NCI-H1105 treated with DMSO at 0.1 percent for 48 hours (cell line): ENCODE measurements at places on chromosomes 3 and 15.

DNA sequence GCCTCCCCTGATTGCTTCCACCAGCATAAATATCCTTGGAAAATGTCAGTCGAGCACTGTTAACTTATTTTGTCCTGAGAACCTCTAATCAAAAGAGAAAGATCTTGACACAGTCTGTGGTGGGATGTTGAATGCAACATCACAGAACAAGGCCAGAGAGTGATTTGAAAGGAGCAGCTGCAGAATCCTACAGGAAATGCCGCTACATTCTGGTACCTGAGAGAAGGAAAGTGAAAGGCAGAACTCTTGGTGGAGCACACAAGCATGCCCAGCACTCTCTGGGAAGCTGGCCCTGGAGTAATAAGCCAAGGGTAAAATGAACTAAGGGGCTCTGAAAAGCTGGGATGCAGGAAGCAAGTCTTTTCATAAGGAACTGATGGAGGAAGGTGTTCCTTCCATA, 75.8 kb downstream of the CBLB start:
- no peak for DNase-seq

DNA sequence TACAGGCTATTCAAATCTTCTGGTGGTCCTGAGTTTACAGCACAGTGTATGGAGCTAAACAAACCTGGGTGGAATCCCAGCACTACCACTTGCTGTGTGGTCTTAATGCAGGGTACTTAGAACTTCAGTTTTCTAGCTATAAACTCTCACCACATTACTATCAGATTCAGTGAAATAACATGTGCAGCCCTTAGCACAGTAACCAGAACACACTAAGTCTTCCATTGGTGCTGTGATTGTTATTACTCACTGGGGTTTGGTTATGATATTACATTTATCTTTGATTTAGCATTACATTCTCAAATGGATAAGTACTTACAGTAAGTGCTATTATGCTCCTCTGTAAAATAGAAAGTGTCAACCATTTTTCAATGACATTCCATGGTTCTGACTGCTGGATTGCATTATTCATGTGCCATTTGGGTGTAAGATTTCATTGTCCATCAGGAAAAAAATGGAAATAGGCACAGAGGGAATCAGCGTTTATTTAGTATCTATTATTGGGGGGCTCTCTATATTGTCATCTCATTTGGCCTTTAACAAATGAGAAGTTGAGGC, 81.9 kb downstream of the PDE8A start:
- no peak for DNase-seq

DNA sequence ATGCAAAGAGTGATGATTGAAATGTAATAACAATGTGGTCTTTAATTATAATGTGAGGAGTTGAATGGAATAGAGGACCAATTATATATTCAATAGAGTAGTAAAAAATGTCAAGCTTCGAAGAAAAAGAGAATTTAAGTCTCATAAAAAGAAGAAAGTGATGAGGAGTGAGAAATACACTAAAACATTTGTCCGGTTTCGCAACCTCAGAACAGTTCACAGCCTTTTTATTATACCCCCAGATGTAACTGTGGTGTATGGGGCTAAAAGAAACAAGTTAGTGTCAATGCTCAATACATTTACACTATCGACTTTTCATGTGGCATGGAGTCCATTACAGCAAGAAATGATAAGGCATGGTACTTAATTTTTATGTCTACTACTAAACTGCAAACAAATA, 386.5 kb upstream of the ATP11B start:
- no peak for DNase-seq

GRCh38 chr15:75723171-75723846, 10.7 kb upstream of the CSPG4 start:
- DNase-seq, result no peak

DNA sequence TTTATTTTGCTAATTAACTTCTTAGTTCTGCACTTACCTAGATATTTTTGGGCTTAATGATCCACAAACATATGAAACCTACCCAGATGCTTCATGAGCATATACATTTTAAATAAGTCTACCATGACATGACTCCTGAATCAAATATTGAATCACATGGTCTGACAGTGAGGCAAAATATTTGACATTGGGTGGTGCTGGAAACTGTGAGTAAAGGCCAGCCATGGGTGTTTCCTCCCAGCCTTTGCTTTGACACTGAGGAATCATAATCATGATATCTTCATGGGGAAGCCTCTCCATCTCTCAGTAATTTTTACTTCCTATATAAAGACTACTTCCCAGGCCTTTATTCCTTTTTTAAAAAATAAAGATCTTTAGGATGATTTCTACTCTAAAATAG, 22.8 kb upstream of the SSR3 start:
- no peak for DNase-seq

GRCh38 chr3:183298701-183299153, 45.7 kb downstream of the B3GNT5 start:
- no peak for DNase-seq

- peak; percentile 11 for DNase-seq
Observed at GRCh38 chr3:160796813-160797164, 40.8 kb downstream of the PPM1L start.

DNA sequence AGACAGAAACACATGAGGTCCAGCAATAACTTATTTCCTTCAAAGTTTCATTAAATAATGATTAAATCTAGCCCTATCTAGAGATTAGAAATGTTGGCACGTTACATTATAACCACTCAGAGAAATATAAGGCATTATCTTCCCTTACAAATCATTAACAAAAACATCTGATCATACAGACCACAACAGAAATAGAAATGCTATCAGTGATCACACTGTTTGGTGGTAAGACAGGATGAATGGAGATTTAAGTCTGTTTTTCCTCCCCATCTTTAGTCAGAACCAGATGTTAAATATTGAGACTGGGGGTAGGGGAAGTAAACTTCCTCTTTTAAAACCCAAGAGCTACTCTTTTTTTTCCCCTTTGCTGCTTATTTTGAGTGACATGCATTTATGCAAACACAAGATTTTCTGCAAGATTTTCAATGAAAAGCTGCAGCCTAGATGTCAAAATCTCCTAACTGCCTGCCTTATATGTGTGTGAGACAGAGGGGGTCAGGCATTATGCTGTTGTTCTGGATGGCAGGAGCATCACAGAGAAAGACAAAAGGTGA, 70.4 kb downstream of the CBLB start:
- no peak for DNase-seq

- no peak for DNase-seq
Observed at GRCh38 chr3:151625086-151625485, 108.6 kb upstream of the AADACL2 start.

DNA sequence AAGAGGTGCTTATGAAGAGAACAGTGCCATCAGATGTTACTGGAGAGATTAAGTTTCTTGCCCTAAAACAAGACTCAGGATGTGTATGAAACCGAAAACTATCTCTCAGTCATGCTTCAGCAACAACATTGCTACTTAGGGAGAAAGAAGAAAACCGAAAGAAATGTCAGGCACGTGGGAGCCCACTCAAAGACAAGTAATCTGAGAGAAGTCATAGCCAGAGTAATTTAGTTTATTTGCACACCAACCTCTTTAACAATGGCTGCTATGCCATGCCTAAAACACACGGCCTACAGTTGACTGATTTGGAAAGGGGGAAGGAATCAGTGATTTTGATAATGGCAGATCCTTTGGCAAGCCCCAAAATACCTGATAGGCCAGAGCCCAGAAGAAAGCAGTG, 162.9 kb downstream of the TIGIT start:
- no peak for DNase-seq

DNA sequence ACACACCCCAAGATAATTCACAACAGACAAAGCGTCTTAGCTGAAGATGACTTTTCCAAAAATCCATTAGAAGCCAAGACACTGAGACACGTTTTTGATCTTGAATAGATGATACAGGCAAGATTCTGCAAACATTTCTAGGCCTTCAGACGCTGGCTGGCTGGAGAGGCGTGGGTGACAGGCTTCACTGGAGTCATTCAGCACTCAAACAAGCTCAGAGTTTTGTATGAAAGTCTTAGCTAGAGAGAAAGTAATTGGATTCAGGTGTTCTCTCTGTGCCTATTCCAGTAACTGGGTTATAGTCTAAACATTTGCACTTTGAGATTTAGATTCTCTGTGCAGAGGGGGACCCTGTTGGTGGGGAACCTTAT, 147.7 kb upstream of the BHLHE40 start:
- no peak for DNase-seq

GRCh38 chr15:101088788-101089578, 162.9 kb downstream of the CHSY1 start:
- DNase-seq, result peak; percentile 69

GRCh38 chr15:89178307-89178977, 42.9 kb downstream of the RLBP1 start:
- no peak for DNase-seq

GRCh38 chr3:138440121-138440521, 5.7 kb downstream of the ESYT3 start:
- DNase-seq, result peak; percentile 84

GRCh38 chr3:159616234-159616825, 372.3 kb upstream of the IL12A start:
- DNase-seq, result peak; percentile 36

DNA sequence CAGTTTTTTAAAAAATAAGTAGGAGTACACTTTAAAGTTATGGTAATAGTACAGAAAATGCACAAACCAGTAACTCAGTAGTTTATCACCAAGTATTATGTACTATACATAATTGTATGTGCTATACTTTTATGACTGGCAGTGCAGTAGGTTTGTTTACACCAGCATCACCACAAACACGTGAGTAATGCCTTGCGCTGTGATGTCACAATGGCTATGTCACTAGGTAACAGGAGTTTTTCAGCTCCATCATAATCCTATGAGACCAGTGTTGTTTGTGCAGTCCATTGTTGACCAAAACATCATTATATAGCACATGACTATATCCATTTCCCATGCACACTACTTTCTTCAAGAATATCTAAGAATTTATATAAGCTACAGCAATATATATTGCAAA, 68.4 kb upstream of the TSPAN3 start:
- no peak for DNase-seq

DNA sequence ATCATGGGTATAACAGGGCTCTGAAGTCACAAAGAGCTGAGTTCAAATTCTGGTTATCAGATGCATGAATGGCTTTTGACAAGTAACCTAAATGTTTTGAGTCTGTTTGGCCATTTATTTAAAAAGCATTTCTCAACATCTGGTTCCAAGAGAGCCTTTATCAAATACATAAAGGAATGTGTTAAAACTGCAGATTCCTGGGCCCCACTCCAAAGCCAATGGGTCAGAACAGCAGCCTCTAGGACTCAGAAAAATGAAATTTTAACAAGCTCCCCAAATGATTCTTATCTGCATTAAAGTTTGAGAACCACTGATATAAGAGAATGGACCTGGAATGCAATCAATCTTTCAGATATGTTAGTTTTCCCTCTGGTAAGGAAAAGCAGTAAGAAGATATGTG, 3.4 kb downstream of the B4GALT4 start:
- DNase-seq, result no peak

DNA sequence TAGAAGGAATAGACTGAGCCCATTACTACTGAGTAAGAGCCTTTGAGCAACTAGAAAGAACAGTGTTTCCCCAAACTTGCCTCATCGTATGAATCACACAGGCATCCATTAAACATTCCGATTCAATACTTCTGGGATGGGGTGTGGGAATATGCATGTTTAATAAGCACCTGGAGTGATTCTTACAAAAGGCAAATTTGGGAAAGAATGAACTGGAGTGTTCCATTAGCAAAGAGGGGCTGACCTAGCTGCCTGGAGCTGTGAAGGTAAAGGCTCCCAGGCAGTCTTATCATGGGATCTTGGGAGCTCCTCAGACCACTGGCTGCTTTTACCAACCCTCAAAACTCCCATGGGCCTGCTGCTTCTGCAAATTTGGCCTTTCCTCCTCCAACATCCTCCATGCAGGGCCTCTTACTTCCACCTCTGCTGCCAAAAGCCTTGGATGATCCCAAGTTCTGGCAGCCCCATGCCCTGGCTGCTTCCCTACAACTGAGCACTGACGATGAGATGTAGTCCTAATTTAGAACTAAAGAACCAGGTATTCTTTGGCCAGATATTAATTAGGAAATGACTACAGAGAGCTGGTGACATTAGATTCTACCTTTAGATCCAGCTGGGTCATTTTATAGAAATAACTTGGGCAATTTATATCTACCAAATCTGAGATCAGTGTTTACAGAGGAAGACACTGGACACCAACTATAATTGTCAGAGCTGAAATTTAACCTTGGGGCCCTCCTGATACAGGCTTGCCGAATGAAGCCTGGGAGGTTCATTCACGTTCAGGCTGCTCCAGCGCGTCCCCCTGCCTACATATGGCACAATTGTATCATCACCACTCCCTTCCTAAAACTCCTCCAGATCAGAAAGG, 11.2 kb upstream of the HOMER2 start:
- DNase-seq, result no peak

- no peak for DNase-seq
Observed at GRCh38 chr3:164952966-164953365, 125.3 kb downstream of the SI start.

DNA sequence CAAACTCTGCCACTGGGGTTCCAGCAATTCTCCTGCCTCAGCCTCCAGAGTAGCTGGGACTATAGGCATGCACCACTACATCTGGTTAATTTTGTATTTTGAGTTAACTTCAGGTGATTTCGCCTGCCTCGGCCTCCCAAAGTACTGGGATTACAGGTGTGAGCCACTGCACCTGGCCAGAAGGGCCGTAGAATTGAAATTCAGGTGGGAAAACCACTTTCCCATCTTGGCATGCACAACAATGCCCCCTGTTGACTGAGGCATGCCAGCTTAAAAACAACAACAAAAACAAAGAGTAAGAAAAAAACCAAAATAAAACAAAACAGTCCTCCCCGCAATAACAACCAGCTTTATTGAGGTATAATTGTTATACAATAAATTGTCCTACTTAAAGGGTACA, 32.6 kb upstream of the RAB11A start:
- DNase-seq, result peak; percentile 26

DNA sequence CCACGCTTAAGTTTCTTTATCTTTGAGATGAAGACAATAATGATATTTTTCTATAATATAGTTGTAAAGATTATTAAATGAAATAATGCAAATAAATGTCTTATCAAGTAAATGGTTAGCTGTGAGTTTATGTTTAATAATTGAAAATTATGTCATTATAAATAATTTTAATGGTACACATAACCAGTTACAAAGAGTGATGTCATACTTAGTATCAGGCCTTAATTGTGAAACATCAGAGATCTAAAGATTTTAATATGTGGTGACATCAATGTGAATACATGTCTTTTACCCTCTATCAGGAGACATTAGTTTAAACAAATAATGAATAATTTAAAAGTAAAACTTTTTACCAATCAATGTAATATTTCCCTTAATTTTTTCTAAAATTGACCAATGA, 63.8 kb upstream of the P2RY1 start:
- no peak for DNase-seq

- peak; percentile 38 for DNase-seq
Observed at GRCh38 chr3:179750720-179751328, 98.0 kb downstream of the USP13 start.

GRCh38 chr15:89554247-89554646, 21.0 kb upstream of the TICRR start:
- DNase-seq, result no peak
